Stimulated activated CD4-positive, alpha-beta T cell treated with anti-CD3 and anti-CD28 coated beads, Interleukin-12 subunit alpha, Interleukin-12 subunit beta, amount 100 ng/mL, for 48 hours (primary cell): ENCODE measurements at places on chromosomes 7 and 10.

GRCh38 chr10:113126229-113127201 lies 176.5 kb downstream of the TCF7L2 start:
- DNase-seq, result peak; percentile 7

GRCh38 chr7:1597066-1597760 lies 27.4 kb upstream of the PSMG3 start:
- DNase-seq, result no peak

DNA sequence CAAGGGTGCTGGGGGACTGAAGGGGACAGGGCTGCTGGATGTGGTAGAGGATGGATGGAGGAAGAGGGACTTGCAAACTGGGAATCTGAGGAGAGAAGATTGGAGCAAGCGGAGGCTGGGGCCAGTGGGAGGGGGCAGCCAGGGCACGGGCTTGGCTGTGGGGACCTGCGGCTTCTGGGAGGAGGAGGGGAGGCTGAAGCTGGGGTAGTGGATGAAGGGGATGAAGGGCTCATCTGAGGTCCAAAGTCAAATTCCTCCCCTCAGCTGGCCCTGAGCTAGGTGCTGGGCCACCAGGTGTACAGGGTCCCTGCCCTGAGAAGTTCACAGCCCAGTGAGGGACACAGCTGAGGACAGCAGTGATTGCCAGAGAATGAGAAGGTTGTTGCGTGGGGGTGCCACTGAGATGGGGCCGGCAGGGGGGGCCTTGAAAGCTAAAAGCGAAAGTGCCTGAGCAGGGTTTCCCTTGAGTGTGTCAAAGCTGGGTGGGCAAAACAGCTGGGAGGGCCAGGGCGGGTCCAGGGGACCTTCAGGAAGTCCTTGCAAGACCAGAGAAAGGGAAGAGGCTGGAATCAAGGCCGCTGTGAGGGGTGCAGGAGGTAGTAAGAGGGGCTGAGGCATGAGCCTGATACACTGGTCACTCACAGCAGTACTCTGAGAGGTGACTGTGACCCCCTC lies 75.2 kb downstream of the MYL10 start:
- no peak for DNase-seq

GRCh38 chr10:58886406-58886805 lies 290.0 kb upstream of the PHYHIPL start:
- no peak for DNase-seq

DNA sequence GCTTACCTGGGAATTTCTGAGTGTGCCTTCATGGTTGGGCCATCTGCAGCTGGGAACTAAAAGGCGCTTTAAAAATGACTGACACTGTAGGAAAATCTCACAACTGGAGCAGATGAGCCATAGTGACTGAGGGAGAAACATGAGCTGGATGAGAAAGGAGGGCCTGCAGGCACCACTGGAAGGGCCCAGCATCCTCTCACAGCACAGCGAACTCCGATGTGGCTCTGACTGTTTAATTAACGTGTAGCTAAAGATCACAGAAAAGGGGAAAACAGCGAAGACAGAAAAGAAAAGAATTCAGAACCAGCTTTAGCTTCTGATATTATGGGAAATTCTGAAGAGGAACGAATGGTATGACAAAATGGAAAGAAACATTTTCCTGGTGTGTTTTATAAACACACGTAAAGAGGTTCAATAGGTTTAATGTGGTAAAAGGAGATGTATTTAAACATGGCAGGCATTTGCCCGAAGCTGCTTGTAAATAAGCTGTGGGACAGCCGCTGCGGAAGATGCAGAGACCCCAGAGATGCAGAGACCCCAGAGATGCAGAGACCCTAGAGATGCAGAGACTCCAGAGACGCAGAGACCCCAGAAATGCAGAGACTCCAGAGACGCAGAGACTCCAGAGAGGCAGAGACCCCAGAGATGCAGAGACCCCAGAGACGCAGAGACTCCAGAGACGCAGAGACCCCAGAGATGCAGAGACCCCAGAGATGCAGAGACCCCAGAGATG lies 534.3 kb downstream of the PTPRN2 start:
- no peak for DNase-seq

DNA sequence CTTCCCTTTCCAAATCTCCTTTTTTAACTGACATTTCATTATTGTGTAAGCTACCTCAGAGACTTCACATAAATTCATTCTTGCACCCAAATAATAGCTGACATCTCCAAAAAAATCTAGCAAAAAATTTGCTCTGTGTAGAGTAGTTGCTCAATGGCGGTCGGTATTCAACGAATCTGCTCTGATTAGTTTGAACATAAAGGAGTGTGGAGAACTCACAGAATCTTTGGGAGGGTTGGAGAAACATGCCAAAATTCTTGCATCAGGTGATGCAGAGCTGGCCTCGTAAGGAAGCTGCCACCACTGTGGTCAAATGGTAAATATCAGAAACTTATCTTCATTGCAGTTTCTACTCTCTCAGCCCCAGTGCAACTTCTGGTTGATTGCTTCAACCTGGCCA lies 201.2 kb upstream of the MDFIC start:
- DNase-seq, result no peak

DNA sequence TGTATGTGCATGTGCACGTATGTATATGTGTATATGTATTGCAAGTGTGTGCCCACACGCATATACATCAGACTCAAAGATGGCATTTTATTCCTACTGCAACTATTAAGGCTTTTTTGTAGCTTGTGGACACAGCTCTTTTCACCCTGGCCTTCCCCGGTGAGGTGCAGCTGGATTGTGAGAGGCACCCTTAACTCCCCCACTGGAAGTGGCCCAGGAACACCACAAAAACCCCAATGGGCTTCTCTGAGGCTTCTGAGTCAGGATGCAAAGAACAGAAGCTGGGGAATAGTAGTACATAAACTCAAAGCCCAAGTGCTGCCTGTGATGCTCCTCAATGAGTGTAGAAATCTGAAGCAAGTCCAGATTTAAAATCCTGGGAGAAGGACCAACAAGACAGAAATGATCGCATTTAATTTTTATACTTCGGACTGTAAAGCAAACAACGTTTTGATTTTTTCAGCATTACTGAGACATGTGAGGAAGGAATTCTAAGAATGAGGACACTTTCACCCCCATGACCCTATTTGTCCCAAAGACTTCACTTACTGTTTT lies 369.2 kb upstream of the MGMT start:
- DNase-seq, result no peak

DNA sequence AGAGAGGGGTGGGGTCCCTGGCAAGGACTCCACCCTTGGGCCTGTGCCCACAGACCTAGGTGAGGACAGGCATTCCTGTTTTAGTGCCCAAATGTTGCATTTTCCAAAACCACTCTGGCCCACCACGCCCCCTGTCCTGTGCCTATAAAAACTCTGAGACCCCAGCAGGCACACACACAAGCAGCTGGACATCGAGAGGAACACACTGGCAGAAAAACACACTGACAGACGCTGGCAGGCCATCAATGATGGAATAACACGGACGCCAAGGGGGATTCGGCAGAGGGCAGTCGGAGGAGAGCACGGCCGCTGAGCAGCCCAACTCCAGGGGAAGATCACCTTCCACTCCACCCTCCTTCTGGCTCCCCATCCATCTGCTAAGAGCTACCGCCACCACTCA lies 386.9 kb upstream of the AUTS2 start:
- no peak for DNase-seq
